CD4-positive, alpha-beta T cell treated with Interleukin-12 subunit alpha and Interleukin-12 subunit beta, for 1 hour (primary cell): ENCODE measurements at places on chromosomes 7 and 10.

GRCh38 chr7:149831741-149832219, 6.4 kb upstream of the ZNF862 start:
- DNase-seq = no peak

- no peak for DNase-seq
These were observed 1.1 kb downstream of the EGFR start for GRCh38 chr7:55019691-55020465.

DNA sequence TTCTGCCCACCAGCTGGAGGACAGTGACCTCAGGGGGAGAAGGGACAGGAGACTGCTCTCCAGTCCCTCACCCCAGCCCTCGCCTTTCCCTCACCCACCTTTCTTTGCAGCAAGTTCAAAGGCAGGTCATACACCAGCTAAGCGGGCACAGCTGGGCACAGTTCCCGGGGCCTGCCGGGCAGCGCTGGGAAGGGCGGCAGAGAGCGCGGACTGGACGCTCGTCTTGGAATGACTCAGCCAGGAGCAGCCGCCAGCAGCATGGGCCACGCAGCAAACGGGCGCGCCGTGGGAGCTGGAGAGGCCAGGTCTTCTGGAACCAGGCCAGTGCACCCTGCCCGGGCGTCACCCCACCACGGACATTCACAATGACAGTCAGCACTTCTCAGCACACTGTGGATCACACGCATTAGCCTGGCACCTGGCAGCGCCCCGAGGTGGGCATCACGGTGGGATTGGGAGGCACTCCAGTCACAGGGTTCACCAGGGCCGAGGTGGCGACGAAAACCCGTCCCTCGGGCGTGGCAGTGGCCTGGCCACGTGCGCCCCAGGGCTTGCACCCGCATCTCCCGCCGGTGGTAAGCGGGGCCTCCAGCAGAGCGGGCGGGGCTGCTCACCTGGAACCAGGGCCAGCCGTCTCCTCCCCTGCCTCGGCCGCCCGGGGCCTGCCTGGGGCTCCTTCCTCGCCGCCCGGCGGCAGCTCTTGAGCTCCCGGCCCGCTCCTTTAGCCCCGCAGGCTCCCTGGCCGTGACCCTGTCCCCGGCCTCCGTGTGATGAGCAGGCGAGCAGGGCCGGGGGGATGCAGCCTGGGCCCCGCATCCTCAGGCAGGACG, 29.0 kb upstream of the WDFY4 start:
- DNase-seq = no peak

DNA sequence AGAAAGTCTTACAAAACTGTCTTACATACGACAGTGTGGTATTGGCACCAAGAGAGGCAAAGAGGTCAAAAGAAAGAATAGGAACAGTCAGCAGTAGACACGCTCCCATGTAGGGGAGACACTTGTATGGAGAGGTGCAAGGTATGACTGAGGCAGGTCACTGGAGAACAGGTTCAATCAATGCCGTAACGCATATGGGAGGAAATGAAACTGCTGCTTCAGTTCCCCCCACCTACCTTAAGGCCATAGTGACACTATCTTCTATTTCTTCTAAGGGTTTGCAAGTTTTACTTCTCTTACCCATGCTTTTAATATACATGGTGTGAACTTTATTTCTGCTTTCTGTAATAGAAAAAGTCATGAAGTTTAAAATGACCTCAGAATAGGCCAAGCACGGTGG, 5.5 kb upstream of the PITRM1 start:
- DNase-seq = no peak

DNA sequence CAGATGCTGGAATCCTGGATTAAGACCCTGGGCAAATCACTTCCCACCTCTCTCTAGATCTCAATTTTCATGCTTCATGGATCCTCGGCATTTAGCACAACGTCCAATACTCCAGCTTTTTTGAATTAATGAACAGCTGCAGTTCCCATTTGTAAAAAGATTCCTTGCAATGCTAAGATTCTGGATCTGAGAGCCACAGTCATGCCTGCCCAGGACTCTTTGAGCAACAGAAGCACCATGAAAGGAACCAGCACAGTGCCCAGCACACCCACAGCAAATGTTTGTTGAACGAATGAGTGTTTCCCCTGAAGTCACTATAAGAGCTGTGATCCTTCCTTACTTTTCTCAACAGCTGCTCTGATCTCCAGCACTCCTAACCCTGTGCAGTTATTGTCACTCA, 20.8 kb upstream of the DDIT4 start:
- DNase-seq = no peak

- DNase-seq = no peak
These were observed 35.5 kb downstream of the ENTPD1 start for GRCh38 chr10:95791425-95791979.

- no peak for DNase-seq
These were observed 90.7 kb upstream of the RAB18 start for GRCh38 chr10:27413387-27413786.

DNA sequence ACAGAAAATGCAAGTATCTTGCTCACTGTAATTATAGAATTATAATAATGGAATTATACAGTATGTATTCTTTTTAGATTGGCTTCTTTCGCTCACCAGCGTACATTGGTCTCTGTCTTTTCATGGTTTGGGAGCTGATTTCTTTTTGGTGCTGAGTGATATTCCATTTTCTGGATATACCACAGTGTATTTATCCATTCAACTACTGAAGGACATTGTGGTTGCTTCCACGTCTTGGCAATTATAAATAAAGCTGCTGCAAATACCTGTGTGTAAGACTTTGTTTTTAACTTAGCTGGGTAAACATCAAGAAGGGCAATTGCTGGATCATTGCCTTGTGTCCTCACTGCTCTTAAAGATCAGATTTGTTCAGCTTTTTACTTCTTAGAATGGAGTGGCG, 55.3 kb downstream of the SEPTIN7 start:
- DNase-seq = no peak

- DNase-seq = no peak
These were observed 12.0 kb downstream of the ZSCAN25 start for GRCh38 chr7:99628471-99629465.

GRCh38 chr10:4352414-4352961, 473.5 kb upstream of the AKR1E2 start:
- no peak for DNase-seq

- no peak for DNase-seq
These were observed 8.2 kb downstream of the MINDY3 start for GRCh38 chr10:15852111-15852557.

- no peak for DNase-seq
These were observed 503.7 kb downstream of the TNS3 start for GRCh38 chr7:47078241-47078640.

DNA sequence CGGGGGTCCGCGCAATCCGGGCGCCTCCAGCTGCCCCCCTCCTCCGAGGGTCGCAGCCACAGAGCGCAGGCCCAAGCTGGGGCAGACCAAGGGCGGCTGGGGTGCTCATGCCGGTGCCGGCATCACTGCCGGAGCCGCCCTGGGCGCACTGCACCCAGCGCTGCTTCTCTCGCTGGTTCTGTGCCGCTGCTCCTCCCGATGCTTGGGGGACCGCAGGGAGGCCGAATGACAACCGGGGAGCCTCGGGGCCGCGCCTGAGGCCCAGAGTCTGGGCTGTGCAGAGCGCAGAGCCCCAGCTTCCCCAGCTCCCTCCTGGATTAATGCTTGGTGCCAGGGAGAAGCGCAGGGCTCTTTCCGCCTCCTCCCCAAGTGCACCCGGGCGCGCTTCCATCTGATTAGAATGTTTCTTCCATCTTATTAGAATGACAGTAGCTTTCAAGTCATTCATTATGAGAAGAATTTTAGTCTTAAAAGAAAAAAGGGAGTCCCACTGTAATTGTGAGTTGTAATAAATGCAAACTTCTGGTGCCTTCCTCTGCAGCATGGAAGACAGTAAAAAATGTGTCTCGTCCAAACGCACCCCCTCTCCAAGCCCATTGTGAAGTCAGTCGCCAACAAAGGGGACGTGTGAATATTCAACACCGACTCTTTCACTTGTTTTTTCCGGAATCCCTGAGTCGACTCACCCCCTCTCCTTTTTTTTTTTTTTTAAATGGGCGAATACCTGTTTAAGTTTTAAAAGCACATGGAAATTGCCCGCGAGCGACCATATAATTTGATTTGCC, 19.5 kb upstream of the PTF1A start:
- DNase-seq = no peak

DNA sequence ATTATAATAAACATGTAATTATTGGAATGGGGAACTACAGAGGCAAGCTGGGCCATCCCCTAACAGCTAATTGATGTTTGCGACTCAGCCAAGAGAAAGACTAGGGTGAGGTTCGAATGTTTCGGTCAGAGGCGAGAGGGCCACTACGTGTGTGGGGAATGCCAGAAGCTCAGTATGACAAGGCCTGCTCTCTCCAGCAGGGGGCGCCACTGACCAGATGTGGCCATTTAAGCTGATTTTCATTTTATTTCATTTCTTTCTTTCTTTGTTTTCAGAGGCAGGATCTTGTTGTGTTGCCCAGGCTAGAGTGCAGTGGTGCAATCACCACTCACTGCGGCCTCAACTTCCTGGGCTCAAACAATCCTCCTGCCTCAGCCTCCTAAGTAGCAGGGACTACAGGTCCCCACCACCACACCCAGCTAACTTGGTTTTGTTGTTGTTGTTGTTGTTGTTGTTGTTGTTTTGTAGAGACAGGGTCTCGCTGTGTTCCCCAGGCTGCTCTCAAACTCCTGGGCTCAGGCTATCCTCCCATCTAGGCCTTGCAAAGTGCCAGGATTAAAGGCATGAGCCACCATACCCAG, 38.1 kb downstream of the TMEM130 start:
- DNase-seq = peak; percentile 13

DNA sequence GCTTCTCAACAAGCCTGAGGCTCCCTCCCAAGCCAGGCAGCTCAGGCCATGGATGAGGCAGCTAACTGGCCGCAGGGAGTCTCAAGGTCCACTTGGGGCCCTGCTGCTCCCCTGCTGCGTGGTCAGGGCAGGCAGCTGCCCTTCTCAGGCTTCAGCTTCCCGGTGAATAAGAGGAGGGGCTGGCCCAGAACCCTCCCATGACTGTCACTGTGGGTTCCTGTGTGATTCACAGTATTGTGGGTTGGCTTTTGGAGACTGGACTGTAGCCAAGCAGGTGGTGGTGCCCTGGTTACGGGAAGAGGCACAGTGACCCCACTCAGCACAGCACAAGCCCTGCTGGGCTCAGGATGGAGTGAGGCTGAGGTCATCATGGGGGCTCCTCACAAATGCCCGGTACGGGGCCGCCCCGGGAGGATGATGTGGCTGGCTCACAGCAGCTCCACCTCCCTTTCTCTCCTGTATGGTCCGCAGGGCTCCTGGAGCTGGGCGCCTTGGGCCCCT, 189.8 kb downstream of the HECW1 start:
- no peak for DNase-seq

- DNase-seq = no peak
These were observed 78.6 kb downstream of the GSAP start for GRCh38 chr7:77337456-77337990.
